CD4-positive, alpha-beta memory T cell (primary cell): ENCODE measurements at places on chromosomes 11 and 22.
A peak's percentile ranks its signal among the peaks of the same experiment; 100 is the strongest.

DNA sequence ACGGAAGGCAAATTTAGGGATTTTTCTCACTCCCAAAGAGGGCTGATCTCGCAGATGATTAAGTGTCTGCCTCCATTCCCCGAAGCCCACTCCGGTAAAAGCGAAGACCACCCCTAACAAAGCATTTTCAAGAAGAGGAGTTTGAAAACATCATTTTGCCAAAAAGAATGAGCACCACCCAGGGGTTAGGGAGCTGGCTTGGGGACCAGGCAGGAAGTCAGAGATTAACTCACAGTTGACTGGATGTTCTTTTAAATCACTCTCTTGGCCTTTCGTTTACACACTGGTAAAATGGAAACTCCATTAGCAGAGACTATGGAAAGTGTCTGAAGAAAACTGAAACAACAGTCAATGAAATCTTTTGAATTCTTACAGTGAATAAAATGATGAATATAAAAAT lies 7.9 kb upstream of the TRIM44 start:
- H3K4me3 ChIP-seq: no peak overlapping the region
- H3K4me1 ChIP-seq: no peaks in the 10 kb centered on the region

- no peaks in the 10 kb centered on the region for H3K4me1 ChIP-seq
- H3K36me3 ChIP-seq: no peaks in the 10 kb centered on the region
- no peak overlapping the region for H3K4me3 ChIP-seq
- no peak for DNase-seq
Observed at GRCh38 chr22:43880541-43880991, 11.2 kb downstream of the PNPLA5 start.

GRCh38 chr22:22388494-22388893 lies 120.0 kb downstream of the ZNF280B start:
- H3K27ac ChIP-seq: no peak overlapping the region
- H3K4me1 ChIP-seq: no peaks in the 10 kb centered on the region

GRCh38 chr22:30327864-30328345 lies 1.2 kb upstream of the TBC1D10A start:
- DNase-seq: no peak
- H3K27ac ChIP-seq: peak overlapping the region; percentile 83
- peaks cover 39% of the 10 kb centered on the region for H3K4me1 ChIP-seq
- no peak overlapping the region for H3K4me3 ChIP-seq

- no peak overlapping the region for H3K4me3 ChIP-seq
- H3K36me3 ChIP-seq: no peaks in the 10 kb centered on the region
- H3K27ac ChIP-seq: no peak overlapping the region
- H3K27me3 ChIP-seq: no peaks in the 10 kb centered on the region
- no peaks in the 10 kb centered on the region for H3K4me1 ChIP-seq
Observed at GRCh38 chr11:78397398-78397797, 20.2 kb downstream of the GAB2 start.

DNA sequence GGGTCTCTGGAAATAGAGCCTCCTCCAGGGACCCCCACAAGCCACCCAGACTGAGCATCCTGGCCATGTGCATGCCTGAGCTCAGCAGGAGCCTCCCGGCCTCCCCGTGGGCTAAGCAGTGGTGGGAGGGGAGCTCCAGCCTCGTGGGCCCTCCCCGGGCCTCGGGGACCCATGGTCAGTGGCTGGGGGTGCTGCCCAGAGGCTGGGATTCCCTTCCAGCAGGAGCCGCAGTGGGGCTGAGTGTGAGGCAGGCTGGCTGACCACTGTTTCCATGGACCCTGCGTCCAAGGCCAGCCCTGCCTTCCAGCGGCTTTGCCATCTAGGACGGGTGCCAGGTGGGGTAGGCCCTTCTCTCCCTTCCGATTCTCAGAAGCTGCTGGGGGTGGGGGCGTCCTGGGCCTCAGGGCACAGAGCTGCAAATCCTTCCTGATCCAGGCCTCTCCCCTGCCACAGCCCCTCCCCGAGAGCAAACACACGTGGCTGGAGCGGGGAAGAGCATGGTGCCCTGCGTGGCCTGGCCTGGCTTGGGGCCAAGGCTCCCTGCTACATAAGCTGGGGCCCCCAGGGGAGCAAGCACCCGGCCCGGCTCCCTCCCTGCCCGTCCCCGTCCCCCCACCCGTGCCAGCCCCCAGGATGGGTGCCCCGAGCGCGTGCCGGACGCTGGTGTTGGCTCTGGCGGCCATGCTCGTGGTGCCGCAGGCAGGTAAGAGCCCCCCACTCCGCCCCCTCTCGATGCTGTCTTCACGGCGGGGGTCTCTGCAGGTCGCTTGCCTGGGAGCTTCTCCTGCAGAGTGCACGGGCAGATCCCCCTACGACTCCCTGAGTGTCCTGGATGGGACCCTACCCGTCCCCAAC lies at the start of gene MUC5B:
Gene MUC5B (plus strand): TSS at position 576 of the 855 bp plus-strand sequence. CDS start 58 bp downstream, at position 634.
- no peaks in the 10 kb centered on the region for H3K36me3 ChIP-seq
- no peak within 1 kb of the TSS for H3K4me3 ChIP-seq
- no peaks in the 10 kb centered on the region for H3K27me3 ChIP-seq
- no peak within 1 kb of the TSS for H3K27ac ChIP-seq

DNA sequence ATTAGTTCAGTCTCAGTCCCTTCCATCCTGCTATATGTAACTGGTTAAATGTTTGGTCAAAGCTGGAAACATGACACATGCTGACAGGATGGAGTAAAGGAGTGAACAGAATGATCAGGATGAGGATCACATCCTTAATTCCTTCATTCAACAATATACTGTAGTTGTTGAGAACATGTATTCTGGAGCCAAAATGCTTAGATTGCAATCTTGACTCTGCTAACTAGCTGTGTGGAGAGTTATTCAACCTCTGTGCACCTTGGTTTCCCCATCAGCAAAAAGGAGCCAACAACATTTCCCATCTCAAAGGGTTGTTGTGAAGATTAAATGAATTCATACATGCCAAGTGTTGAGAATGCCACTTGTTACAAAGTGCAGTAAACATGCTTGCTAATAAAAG lies 12.8 kb downstream of the ENTHD1 start:
- no peak overlapping the region for H3K27ac ChIP-seq
- no peaks in the 10 kb centered on the region for H3K4me1 ChIP-seq
- no peak for DNase-seq
- H3K4me3 ChIP-seq: no peak overlapping the region

GRCh38 chr11:65423516-65424204 lies 1.1 kb downstream of the NEAT1 start:
- peak overlapping the region; percentile 99 for H3K4me3 ChIP-seq
- peaks cover 50% of the 10 kb centered on the region for H3K4me1 ChIP-seq
- H3K27me3 ChIP-seq: no peaks in the 10 kb centered on the region

- H3K36me3 ChIP-seq: no peaks in the 10 kb centered on the region
- H3K4me3 ChIP-seq: no peak overlapping the region
- H3K4me1 ChIP-seq: no peaks in the 10 kb centered on the region
- DNase-seq: no peak
- H3K27ac ChIP-seq: no peak overlapping the region
Observed at GRCh38 chr11:14930369-14930768, 38.3 kb upstream of the CYP2R1 start.

GRCh38 chr22:32325416-32325801 lies 32.3 kb upstream of the RFPL3 start:
- H3K27ac ChIP-seq: no peak overlapping the region
- no peak for DNase-seq
- H3K36me3 ChIP-seq: no peaks in the 10 kb centered on the region
- H3K4me3 ChIP-seq: no peak overlapping the region
- H3K27me3 ChIP-seq: no peaks in the 10 kb centered on the region

GRCh38 chr11:71459076-71459766 lies 6.2 kb downstream of the NADSYN1 start:
- DNase-seq: no peak
- no peaks in the 10 kb centered on the region for H3K27me3 ChIP-seq
- H3K4me1 ChIP-seq: peaks cover 9% of the 10 kb centered on the region

- H3K4me3 ChIP-seq: peak overlapping the region; percentile 64
- H3K27me3 ChIP-seq: no peaks in the 10 kb centered on the region
- peak; percentile 24 for DNase-seq
- H3K27ac ChIP-seq: peak overlapping the region; percentile 54
- H3K4me1 ChIP-seq: peaks cover 45% of the 10 kb centered on the region
Observed at GRCh38 chr22:46044621-46045458, 67.9 kb upstream of the WNT7B start.

- H3K4me1 ChIP-seq: peaks cover 57% of the 10 kb centered on the region
- H3K4me3 ChIP-seq: peak overlapping the region; percentile 42
- H3K36me3 ChIP-seq: peaks cover 19% of the 10 kb centered on the region
- peak overlapping the region; percentile 98 for H3K27ac ChIP-seq
- DNase-seq: no peak
- H3K27me3 ChIP-seq: no peaks in the 10 kb centered on the region
Observed at GRCh38 chr11:83159902-83160865, 3.3 kb downstream of the PCF11 start.
